ENCODE measurements at places on chromosomes 7 and 10.

DNA sequence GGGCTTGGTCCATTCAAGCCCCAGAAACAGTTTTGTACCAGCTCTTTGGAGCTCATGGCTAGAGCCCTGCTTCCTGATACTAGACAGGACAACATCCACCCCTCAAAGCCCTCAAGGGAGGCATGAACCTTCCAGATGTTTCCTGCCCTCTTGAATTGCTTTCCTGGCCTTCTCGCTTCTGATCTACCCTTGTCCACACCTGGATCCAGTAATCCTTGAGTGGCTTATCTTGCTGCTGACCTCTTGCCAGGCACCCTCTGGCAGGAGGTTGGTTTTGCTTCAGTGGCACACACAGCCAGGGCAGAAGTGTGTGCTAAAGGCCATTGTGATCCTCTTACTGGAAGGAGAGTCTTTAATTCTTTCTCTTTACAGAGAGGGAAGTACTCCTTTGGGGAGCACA lies 495.8 kb downstream of the PLXNA4 start:
- DNase-seq = no peak

DNA sequence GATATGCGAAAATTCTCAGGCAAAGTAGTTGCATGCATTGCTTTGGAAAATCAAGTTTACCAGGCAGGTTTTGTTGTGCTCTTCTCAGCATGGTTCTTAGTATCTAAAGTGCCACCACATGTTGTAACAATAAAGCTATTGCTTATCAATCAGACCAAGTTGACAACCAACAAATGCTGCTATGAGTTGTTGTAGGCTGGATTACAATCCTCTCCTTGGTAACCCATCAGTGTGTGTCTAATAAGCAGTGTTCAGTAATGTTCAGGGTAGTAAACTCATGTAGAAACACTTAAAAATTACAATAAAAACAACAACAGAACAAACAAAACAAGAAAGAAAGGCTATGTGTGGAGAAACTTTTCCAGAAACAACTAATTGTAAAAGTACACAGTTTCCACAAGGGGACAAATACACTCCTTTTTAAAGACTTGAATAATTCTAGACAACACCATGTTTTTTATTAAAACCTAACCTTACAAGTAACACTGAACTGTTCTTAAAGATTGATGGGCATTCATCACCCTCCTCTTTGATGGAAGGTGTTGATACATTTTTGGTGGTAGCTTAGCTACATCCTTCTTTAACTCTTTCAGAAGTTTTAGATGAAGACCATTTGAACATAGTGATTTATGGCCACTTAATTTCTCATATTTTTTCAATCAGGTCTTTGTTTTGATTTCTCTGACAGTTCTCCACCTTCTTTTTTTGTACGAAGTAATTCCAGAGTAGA lies 370.9 kb upstream of the SEMA3A start:
- DNase-seq = no peak

GRCh38 chr10:124162774-124163354 lies 69.5 kb upstream of the CHST15 start:
- DNase-seq = no peak

DNA sequence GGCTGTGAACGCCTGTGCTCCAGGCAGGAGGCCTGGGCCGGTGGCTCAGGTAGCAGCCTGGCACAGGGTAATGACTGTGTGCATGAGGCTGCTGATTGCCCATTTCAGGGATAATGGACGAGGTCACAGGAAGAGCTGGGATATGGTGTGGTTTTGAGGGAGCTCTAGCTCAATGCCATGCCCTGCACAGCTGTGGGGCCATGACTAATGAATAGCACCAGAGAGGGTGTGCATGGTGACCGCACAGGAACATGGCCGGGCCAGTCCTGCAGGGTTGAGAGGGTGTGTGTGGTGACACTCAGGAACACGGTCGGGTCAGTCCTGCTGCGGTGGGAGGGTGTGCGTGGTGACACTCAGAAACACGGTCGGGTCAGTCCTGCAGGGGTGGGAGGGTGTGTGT lies 21.8 kb downstream of the NKX6-2 start:
- no peak for DNase-seq

- DNase-seq = peak; percentile 48
Measured at GRCh38 chr7:111076205-111076604, 14.7 kb upstream of the LRRN3 start.

DNA sequence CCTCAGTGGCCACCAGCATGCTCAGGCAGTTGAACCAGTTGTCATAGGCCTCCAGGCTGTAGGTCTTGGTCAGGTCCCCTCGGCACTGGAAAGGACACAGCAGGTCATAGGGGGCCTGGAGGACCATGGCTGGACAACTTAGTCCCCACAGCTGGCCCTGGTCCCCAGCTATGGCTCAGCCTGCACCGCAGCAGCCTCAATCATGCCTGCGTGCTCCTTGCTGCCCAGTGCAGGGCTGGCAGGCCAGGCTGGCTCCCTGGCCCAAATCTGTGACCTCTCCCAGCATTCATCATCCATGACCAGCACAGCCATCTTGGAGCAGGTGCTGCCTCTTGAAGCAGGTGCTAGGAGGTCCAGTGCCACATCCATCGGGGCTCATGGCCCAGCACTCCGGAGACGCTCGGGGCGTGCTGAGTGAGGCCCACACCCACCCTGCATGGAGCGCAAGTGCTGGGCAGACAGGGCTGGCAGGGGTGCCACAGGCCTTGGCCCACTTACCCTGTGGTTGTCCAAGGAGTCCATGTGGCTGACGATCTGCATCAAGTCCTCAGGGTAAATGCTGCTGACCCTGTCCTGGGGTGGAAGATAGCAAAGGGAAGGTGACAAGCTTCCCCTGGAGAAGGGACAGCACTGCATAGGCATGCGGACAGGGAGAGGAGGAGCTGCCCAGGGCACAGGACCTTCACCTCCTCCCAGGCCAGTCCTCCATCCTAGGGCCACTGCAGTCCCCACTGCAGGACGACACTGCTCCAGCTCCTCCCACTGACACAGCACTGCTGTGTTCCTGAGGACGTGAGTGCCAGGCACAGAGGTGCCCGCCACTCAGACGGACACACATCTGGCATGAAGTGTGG lies 61.7 kb downstream of the CSGALNACT2 start:
- no peak for DNase-seq

- DNase-seq = no peak
Measured at GRCh38 chr7:42227021-42227420, 10.0 kb downstream of the GLI3 start.

GRCh38 chr7:128266883-128267594 lies 26.0 kb downstream of the LEP start:
- peak; percentile 82 for DNase-seq

- DNase-seq = no peak
Measured at GRCh38 chr10:71252220-71252619, 39.9 kb downstream of the UNC5B start.

- DNase-seq = no peak
Measured at GRCh38 chr7:95110707-95111106, 203.3 kb downstream of the PPP1R9A start.

DNA sequence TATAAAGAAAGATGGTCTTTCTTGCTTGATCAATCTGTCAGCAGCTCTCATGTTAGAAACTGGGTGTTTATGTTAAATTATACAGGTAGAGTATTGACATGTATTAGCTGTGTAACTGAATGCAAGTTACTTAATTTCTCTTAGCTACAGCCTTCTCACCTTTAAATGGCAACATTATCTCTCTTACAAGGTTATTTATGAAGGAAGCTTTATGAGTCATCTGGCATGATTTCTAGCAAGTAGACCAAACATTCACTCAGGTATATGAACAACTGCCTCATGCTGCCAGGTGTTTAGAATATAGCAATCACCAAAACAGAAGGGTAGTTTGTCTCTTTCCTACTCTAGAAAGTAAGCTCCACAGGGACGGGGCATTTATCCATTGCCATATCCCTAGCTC lies 8.5 kb downstream of the ARL4A start:
- DNase-seq = peak; percentile 62

GRCh38 chr7:157885140-157885539 lies 548.3 kb downstream of the DNAJB6 start:
- no peak for DNase-seq

DNA sequence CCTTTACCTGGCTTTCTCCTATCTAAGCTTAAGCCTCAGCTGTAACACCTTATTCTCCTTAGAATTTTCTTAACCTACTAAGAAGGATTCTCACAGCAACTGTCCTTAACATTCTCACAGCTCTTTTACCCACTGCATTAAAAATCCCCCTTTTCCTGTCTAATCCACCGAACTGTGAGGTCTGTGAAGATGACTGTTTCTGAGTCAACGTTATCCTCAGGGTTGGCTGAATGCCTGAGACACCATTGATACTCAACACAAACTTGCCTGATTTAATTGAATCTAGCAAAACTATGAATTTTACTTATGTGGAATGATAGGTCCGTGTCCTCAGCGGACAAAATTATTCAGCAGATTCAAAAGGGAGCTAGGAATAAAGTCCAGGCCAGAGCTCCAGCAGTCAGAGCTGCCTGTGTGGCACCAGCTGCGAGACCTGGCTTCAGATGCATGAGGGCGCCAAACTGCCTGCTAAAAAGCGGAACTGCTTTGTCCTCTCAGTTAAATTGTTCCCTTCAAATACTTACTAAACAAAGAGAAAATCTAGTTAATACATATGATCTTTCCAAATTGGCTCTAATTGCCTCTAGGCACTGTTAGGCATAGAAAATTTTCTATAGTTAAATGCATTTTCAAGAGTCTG lies 33.4 kb upstream of the VWDE start:
- DNase-seq = peak; percentile 15

GRCh38 chr7:123259759-123260158 lies 60.0 kb upstream of the SLC13A1 start:
- no peak for DNase-seq

- DNase-seq = no peak
Measured at GRCh38 chr10:92091965-92092364, 168.4 kb downstream of the BTAF1 start.

- DNase-seq = no peak
Measured at GRCh38 chr10:124748953-124749645, 4.9 kb upstream of the FAM53B start.

- DNase-seq = no peak
Measured at GRCh38 chr10:120493411-120494312, 36.6 kb downstream of the PLPP4 start.

- peak; percentile 16 for DNase-seq
Measured at GRCh38 chr10:14220026-14220425, 110.7 kb downstream of the FRMD4A start.

GRCh38 chr10:97810446-97810845 lies 38.6 kb upstream of the SFRP5 start:
- DNase-seq = peak; percentile 26

DNA sequence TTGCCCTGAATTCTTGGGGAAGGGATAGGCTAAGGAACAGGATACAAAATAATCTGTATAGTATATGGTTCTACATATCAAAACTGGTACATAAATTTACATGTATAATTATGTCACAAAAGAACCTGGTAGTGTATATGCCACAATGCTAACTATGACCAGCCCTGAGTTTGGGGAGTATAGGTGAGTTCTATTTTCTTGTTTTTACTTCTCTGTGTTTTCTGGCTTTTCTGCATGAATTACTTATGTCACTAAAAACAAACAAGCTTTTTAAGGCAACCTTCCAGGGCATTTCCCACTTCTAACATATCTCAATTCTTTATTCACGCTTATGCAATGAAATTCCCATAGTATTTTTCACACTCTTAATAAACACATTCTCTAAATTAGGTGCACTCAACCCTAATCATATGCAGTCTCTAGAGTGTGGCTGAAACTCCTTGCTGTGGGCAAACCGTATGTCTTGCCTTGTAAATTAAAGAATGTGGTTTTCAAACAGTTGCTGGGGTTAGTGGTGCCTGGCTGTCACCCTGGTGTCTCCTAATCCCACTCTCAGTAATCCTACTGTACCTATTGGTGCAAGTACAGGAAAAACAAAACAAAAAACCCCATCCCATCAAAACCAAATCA lies 14.0 kb upstream of the INSIG1 start:
- peak; percentile 49 for DNase-seq

- DNase-seq = no peak
Measured at GRCh38 chr7:36203071-36203790, 50.2 kb downstream of the EEPD1 start.

- DNase-seq = no peak
Measured at GRCh38 chr10:122392835-122393234, 18.3 kb downstream of the PLEKHA1 start.

GRCh38 chr7:111030336-111030735 lies 60.6 kb upstream of the LRRN3 start:
- DNase-seq = no peak

- DNase-seq = no peak
Measured at GRCh38 chr7:75639886-75640190, 98.9 kb downstream of the HIP1 start.

DNA sequence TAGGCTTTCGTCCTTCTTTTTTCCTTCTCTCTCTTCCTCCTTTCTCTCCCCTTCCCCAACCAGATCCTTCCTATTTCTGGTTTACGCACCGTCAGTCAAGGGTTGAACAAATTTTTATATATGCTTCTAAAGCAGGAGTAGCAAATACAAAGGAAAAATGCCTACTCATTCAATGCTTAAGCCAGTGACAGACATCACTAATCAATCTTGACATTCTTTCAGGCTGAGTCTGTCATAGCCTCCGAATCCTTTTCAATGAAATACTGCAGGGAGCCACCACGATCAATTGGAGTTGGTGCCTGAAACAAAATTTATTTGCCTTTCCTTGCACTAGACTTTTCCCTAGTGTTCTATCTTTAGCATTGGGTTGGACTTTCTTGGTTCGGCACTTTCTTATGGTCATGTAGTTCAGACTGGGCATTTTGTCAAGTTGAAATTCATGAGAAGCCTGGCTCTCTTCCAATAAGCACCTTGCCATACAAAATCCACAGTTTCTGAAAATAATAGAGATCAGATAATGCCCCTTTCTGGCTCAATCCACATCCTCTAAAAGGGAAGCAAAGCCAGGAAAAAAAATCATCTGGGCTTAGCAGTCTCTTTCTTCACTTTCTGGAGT lies 239.5 kb upstream of the PLXNA4 start:
- peak; percentile 72 for DNase-seq

DNA sequence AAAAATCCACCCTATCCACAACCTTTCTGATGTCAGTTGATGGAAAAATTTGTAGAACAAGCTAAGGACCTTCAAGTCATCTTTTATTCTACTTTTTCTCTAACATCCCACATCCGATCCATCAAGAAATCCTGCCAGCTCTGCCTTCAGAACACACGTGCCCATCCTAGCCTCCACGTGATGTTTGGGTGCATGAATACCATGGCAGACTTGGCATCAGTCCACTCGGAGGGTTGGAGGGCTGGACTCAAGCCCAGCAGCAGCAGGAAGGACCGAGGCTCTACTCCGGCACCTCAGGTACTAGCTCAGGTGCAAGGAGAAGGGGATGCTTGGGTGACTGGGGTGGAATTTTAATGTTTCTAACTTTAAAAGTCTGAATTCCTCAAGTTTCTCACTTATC lies 428.6 kb downstream of the DPP6 start:
- no peak for DNase-seq

- no peak for DNase-seq
Measured at GRCh38 chr7:85564861-85565260, 378.0 kb upstream of the SEMA3D start.

- DNase-seq = peak; percentile 75
Measured at GRCh38 chr7:101527844-101528667, 101.0 kb downstream of the MYL10 start.

GRCh38 chr7:38398725-38399321 lies 125.4 kb upstream of the TARP start:
- DNase-seq = peak; percentile 35

- DNase-seq = no peak
Measured at GRCh38 chr7:50166997-50167965, 74.2 kb upstream of the ZPBP start.
